ENCODE measurements at places on chromosomes 6 and 20.

DNA sequence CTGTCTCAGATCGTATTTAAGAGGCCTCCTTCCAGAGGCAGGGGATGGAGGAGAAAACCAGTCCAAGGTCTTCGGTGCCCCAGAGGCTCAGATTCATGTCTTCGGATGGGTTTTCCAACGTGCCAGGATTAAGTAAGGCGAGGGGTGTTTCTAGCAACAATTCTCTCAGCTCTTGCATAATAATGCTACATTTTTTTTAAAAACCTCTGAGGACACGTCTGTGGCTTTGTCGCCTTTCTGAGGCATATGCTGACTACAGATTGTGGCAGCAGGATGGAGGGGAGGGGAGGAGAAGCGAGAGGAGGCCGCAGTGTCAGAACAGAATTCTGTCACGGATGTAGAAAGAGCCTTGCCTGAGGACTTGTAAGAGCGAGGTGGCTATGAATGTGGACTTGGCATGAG is 17.7 kb upstream of the CCDC167 start:
- H3K4me3 ChIP-seq, result no peak overlapping the region
- H3K36me3 ChIP-seq, result no peaks in the 10 kb centered on the region
- no peak for DNase-seq
- no peaks in the 10 kb centered on the region for H3K27me3 ChIP-seq

GRCh38 chr6:10395704-10396546 is 18.9 kb downstream of the TFAP2A start:
- no peak overlapping the region for H3K4me3 ChIP-seq
- H3K36me3 ChIP-seq, result no peaks in the 10 kb centered on the region
- H3K27ac ChIP-seq, result no peak overlapping the region
- no peaks in the 10 kb centered on the region for H3K4me1 ChIP-seq

DNA sequence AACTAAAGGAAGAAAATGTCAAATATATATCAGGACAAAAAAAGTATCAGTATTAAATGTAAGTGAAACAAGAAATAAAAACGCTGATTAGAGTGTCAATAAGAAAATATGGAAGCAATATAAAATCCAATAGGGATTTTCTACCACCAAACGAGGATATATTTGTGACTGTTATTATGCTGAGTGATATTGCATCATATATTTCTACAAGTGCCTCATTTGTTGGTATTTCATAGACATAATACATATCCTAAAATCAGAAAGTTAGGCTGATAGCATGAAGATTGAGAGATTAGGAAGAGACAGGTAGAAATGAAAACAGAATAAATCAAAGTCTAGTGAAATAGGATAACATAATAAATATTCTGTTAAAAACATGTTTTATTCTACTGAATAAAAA is 429.2 kb upstream of the IRAK1BP1 start:
- H3K4me1 ChIP-seq, result no peaks in the 10 kb centered on the region
- no peaks in the 10 kb centered on the region for H3K27me3 ChIP-seq
- H3K27ac ChIP-seq, result no peak overlapping the region
- no peak for DNase-seq
- H3K4me3 ChIP-seq, result no peak overlapping the region

DNA sequence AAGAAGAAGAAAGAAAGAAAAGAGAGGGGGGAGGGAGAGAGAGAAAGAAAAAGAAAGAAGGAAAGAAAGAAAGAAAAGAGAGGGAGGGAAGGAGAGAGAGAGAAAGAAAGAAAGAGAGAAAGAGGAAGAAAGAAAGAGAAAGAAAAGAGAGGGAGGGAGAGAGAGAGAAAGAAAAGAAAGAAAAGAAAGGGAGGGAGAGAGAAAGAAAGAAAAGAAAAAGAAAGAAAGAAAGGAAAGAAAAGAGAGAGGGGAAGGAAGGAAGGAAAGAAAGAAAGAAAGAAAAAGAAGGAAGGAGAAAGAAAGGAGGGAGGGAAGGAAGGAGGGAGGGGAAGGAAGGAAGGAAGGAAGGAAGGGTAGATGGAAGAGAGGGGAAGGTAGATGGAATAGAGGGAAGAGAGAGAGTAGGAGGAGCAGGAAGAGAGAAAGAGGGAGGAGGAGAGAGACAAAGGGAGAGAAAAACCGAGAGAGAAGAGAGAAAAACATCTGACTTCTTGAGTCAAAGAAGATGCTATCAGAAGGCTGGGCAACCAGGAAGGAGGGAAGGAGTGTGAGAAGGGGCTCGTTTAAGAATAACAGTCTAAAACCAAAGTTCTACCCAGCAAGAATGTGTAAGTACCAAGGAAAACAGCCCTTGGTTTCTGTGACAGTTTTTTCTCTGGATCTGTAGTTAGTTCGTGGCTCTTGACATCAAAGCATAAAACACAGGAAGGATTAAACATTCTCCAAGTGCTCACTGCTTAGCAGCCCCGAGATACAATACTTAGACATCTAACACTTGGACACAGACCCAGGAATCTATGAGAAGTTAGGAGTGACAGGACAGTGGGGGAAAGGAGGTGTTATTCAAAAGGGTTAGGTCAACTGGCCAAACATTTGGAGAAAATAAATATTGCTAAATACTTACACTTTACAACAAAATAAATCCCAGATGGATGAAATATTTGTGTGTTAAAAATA is 131.9 kb upstream of the STMND1 start:
- no peaks in the 10 kb centered on the region for H3K4me1 ChIP-seq
- H3K36me3 ChIP-seq, result no peaks in the 10 kb centered on the region
- H3K27me3 ChIP-seq, result no peaks in the 10 kb centered on the region
- H3K27ac ChIP-seq, result no peak overlapping the region

GRCh38 chr6:15501826-15502445 is 160.9 kb downstream of the DTNBP1 start:
- H3K4me3 ChIP-seq, result no peak overlapping the region
- H3K27ac ChIP-seq, result no peak overlapping the region
- no peaks in the 10 kb centered on the region for H3K27me3 ChIP-seq
- H3K4me1 ChIP-seq, result peaks cover 4% of the 10 kb centered on the region
- H3K36me3 ChIP-seq, result peaks cover 2% of the 10 kb centered on the region
- DNase-seq, result peak; percentile 53

DNA sequence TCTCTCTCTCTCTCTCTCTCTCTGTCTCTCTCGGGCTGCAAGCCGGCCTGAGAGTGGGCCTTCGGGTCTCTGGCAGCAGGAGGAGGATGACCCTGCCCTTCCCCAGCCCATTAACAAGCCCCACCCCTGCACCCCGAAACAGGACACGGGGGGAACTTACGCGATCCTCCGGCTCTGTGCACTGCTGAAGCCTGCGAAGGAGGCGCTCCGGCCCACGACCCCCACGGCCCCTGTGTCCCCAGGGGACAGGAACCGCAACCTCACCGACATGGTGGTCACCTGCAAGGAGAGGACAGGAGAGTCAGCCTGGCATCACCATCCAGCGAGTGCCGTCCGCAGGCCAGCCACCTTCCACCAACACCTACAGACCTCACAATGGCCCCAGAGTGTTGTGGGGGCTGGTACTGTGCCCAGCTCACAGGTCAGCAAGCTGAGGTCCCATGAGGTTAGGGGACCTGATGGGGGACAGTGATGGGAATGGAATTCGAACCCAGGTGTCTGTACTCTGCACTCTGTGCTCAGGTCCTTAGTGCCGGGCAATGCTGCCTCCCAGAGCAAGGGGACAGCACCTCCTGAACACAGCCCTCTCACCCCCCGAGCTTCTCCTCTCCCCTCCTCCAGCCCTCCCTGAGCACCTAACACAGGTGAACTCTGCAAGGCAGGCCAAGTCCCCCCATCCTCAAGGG is 60.6 kb downstream of the RIPOR3 start:
- peaks cover 4% of the 10 kb centered on the region for H3K4me1 ChIP-seq
- DNase-seq, result no peak
- H3K36me3 ChIP-seq, result no peaks in the 10 kb centered on the region
- no peak overlapping the region for H3K27ac ChIP-seq
- H3K4me3 ChIP-seq, result no peak overlapping the region

- no peaks in the 10 kb centered on the region for H3K36me3 ChIP-seq
- peaks cover 11% of the 10 kb centered on the region for H3K4me1 ChIP-seq
- H3K27ac ChIP-seq, result peak overlapping the region; percentile 26
- H3K4me3 ChIP-seq, result no peak overlapping the region
Observed at GRCh38 chr6:109117346-109118035, 22.2 kb downstream of the CEP57L1 start.

DNA sequence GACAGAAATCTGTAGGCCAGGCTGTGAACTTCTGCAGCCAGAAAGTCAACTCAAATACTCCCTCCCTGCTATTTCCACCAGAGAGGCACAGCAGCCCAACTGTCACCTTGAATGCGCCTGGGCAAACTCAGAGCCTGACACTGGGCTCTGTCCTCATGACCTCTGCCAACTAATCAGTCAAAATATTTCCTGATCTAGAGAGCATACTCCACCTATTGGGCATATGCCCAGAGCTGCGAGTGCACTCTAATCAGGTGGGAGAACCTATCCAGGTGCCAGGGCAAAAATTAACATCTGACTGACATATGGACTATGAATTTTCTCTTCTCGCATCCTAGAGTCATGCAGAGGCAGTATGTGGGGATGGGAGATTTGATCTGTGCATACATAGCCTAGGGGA is 406.3 kb upstream of the RUNX2 start:
- H3K27ac ChIP-seq, result no peak overlapping the region
- no peaks in the 10 kb centered on the region for H3K27me3 ChIP-seq

- no peak for DNase-seq
- H3K27ac ChIP-seq, result peak overlapping the region; percentile 7
- H3K4me1 ChIP-seq, result peaks cover 3% of the 10 kb centered on the region
- no peaks in the 10 kb centered on the region for H3K36me3 ChIP-seq
Observed at GRCh38 chr20:2300420-2300819, 4.6 kb downstream of the TGM3 start.

GRCh38 chr6:67683960-67684359 is 951.1 kb upstream of the ADGRB3 start:
- H3K4me3 ChIP-seq, result no peak overlapping the region
- H3K27ac ChIP-seq, result no peak overlapping the region

DNA sequence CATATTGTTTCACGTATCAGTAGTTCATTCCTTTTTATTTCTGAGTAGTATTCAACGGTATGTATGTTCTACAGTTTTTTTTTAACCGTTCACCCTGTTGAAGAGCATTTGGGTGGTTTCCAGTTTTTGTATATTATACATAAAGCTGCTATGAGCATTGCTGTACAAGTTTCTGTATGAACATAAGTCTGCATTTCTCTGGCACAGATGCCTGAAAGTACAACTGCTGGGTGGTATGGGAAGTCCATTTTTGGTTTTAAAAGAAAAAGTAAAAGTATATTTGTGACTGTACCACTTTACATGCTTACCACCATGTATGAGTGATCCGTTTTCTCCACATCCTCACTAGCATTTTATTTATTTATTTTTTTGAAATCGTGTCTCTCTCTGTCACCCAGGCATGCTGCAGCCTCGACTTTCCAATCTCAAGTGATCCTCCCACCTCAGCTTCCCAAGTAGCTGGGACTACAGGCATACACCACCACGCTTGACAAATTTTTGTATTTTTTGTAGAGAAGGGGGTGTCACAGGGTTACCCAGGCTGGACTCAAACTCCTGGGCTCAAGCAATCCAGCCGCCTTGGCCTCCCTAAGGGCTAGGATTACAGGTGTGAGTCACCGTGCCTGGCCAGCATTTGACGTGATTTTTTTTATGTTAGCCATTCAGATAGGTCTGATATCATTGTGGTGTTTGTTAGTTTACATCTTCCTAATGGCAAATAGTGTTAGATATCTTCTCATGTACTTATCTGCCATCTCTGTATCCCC is 11.0 kb upstream of the SIM1 start:
- peaks cover 10% of the 10 kb centered on the region for H3K27me3 ChIP-seq
- DNase-seq, result no peak
- no peaks in the 10 kb centered on the region for H3K36me3 ChIP-seq

- no peak for DNase-seq
- no peak overlapping the region for H3K4me3 ChIP-seq
- H3K27me3 ChIP-seq, result no peaks in the 10 kb centered on the region
- no peaks in the 10 kb centered on the region for H3K4me1 ChIP-seq
- H3K36me3 ChIP-seq, result no peaks in the 10 kb centered on the region
Observed at GRCh38 chr6:19660123-19660910, 176.9 kb upstream of the ID4 start.

- H3K36me3 ChIP-seq, result peaks cover 39% of the 10 kb centered on the region
- no peaks in the 10 kb centered on the region for H3K27me3 ChIP-seq
- peaks cover 4% of the 10 kb centered on the region for H3K4me1 ChIP-seq
- no peak overlapping the region for H3K4me3 ChIP-seq
- no peak for DNase-seq
Observed at GRCh38 chr20:38091441-38092216, 58.1 kb downstream of the RPRD1B start.

DNA sequence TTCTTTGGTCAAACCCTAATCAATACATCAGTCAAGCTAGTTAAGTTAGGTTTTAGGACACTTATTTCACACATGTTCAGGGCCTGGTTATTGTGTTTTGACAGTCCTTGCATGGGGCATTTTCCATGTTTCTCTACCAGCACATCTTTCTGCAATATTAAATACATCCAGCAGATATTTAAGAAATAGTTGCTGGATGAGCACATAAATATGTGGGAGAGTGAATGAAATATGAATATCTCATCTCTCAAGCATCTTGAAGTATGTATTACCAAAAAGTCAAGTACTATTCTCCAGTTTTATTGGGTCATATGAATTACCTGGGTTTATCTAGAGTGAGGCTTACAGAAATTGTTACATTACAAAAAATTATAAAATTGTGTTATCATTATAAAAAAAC is 621.9 kb upstream of the GJE1 start:
- DNase-seq, result no peak
- H3K36me3 ChIP-seq, result no peaks in the 10 kb centered on the region
- H3K27me3 ChIP-seq, result no peaks in the 10 kb centered on the region
- no peak overlapping the region for H3K4me3 ChIP-seq

All from kidney (tissue), 22 donors.